Mesothelial cell of epicardium (in vitro differentiated cells): ENCODE measurements at places on chromosomes 3 and 15. TPM values are rescaled to one million over a fixed set of nuclear protein-coding genes. Genes with fewer than 3 reads are reported as not detected.

- DNase-seq: no peak
Observed at GRCh38 chr15:58307313-58307961, 124.4 kb upstream of the LIPC start.

DNA sequence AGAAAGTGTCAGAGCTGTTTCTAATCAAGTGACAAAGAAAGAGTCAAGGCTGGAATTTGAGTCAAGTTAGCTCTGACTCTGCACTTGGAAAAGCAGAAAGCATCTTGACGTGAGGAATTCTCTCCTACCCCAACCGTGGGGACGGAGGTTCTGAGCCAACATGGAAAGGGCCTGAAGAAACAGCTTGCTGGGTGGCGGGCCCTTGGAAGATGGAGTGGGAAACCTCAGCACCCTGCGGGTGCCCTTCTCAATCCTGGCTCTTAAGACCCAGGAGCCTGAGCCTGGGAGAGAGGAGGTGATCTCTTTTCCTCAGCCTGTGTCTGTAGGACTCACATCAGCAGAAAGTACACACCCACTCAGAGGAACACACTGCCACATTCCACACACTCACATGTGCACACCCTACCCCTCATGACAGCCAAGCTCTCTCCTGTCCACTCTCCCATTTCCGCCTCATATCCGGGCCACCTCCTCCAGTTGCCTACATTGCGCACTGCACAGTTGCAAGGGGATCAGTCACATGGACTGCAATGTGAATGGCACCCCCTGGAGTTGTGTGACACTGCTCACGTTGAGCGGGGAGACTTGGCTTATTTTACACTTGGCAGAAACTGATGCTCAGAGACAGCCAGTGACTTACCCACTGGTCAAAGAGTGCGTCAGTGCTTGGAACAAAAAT is 101.5 kb upstream of the SLC6A6 start:
- no peak for DNase-seq

DNA sequence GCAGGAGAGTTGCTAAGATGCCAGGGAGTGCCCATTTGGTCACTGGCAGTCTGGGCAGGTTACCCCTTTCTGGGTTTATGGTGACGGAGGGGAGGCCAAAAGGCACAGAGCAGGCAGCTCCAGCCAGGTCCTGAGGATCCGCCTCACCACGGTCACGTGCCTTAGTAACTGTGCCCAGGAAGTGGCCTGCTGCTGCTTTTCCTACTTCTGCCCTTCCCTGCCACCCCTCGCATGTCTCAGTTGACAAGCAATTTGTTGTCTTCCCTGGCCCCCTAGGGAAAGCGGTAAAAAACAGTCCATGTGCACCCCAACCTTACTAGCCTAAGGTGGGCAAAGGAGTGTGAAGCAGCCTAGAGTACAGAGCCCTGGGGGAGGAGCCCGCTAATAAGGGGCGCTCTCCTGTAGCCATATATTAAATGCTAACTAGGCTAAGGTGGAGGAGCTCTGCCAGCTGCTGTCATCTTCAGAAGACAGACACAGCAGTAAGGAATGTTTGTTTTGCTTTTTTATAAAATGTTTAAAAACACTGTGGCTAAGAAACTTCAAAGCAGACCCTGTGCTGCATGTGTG is 9.1 kb upstream of the LIPH start:
- no peak for DNase-seq

The CHRNB4 gene
- 2.2 to 3.2 TPM (median 2.8 TPM) in 3 replicates for total RNA-seq
